GF-D8 (cell line): ENCODE measurements at places on chromosomes 4 and X.
A peak's percentile ranks its signal among the peaks of the same experiment; 100 is the strongest.

DNA sequence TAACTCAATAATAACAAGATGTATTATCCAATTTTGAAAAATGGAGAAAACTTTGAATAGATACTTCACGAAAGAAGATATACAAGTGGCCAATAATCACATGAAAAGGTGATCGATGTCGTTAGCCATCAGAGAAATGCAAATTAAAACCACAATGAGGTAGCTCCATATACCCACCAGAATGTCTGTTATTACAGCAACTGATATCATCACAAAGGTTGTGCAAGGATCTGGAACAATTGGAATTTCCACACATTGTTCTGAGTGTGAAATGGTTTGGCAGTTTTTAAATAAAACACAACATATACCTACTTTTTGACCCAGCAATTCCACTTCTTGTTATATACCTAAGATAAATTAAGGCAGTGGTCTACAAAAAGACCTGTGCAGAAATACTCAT lies 71.7 kb downstream of the IRS4 start:
- DNase-seq = no peak

DNA sequence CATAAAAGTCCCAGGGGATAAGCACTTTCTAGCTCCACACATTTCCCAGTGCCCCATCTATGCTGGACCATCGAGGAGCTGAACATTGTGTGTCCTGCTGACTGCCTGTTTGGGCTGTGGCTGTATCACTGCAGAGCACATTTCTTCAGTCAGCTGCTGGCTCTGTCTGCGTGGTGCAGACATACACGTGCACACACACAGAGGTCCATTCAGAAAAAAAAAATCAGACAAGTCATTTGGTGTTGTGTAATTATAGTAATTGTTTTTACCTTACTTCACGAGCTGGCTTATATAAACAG lies 1.1 kb upstream of the PDLIM3 start:
- no peak for DNase-seq

- no peak for DNase-seq
Observed at GRCh38 chrX:43446752-43447151, 209.3 kb upstream of the MAOA start.

DNA sequence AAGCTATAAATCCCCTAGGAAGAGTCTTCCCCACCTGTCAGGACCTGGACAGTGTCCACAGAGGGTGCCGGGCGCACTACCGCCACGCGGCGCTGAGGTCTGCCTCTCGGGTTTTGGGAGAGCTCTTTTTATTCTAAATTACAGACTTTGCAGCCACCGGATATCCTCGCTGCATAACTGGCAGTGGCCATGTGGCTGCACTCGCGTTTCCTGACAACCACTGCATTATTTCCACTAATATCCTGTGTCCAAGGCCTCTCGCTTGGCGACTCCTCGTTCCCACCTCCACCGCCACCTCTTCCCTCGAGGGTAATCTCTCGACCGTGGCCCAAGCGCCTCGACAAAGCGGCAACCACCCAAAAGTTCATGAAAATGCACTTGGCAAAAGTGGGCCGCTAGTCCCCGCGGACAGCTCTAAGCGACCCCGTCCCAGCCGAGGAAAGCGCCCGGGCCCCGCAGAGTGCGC lies 512 bp upstream of the TMEM131L start:
- peak; percentile 41 for DNase-seq
